ENCODE measurements at places on chromosomes 2 and 18.

- DNase-seq: no peak
Measured at GRCh38 chr2:98709535-98709934, 21.4 kb downstream of the MGAT4A start.

DNA sequence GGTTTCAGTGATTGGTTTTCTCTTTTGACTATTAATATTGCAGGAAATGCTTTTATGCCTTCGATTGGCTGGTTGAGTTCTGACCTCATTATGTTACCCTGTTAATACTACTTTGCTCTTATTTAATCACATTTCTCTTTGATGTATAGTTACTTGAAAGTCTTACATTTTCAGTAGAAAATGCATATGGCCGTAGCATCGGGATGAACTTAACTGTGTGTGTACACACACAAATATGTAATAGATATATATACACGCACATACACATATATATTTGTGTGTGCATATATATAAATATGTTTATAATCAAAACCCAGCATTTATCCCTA lies 1.6 kb downstream of the EPC2 start:
- DNase-seq: no peak

DNA sequence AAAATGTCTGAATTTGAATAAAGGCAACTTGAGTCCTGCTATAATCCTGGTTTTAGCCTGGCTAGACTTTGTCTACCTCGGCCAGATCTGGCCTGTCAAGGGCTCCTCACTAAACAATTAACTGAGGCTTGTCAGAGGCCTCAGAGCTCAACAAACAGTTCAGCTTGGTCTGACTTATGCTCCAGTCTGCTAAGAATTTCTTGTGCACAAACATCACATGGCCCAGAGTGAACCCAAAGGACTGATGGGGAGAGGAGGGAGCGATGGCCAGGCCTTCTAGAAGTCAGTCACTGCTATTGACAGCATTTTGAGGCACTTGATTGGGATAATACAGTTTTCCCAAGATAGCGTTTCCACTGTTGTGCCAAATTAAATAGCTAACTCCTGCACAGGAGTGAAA lies 555.1 kb upstream of the ID2 start:
- no peak for DNase-seq

- DNase-seq: no peak
Measured at GRCh38 chr2:175687465-175687864, 314.6 kb downstream of the LNPK start.

- no peak for DNase-seq
Measured at GRCh38 chr18:46891742-46892214, 25.5 kb downstream of the PIAS2 start.

DNA sequence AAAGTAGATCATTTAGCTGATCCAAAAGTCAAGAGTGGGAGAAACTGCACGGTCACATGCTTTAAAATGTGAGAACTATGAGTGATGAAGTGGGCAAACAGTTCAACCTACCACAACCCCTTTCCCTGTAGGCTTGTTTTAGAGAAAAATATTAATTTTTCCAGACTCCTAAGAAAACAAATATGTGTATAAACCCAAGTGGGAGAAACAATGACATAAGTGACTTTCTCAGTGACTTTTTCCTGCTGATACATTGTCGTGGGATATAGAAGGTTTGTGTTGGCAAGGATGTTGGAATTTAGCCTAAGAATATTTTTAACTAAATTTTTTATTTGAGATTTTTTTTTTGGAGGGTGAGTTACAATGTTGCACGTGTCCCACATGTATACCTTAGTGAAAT lies 321.7 kb downstream of the FIGN start:
- no peak for DNase-seq

- DNase-seq: peak; percentile 76
Measured at GRCh38 chr2:20525041-20526035, 78.5 kb downstream of the RHOB start.

DNA sequence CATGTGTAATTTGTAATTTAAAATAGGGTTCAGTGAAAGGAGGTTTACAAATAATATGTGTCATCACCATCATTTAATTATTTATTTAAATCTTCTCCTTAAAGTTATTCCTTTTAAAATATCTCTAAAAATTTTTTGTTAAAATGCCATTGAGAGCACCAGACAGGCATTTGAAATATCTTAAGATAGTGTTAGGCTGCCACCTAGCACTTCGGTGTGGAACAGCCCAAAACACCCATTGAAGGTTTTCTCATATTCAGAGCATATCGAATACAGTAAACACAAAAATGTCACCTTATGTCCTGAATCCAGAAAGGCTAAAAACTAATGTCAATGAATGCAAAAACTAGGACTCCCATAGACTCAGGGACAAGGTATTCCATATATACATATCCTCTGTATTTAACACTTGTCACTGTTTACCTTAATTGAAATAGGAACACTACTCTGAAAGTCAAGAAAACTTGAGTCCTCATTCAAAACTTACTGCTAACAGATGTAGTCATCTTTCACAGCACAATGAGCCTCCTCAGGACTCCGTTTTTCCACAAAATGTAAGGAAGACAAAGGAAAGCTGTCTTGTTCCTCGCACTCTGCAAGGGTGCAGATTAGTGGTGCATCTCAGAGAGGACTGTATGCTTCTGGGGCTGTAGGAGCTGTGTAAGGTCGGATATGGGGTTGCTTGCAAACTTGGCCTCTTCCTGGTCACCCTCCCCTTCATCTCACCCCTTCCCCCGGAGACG lies 329.5 kb downstream of the PAX3 start:
- DNase-seq: peak; percentile 20

- no peak for DNase-seq
Measured at GRCh38 chr18:3348176-3348575, 86.2 kb downstream of the MYL12B start.

DNA sequence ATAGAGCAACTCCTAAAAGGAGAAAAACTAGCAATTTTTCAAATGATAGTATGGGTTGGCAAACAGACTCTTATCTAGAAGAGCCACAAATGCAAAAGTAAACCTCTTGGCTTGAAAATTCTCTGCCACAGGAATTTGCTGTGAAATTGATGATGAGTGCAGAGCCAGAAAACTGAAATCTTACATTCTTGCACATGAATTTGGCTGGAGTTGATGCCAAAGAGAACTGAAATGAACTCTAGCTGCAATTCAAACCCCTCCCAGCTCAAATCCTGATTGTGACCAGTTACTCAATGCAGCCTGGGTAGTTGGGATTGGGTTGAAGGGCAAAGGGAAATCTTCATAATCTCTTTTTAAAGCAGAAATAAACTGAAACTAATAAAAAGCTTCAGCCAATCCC lies 266.6 kb downstream of the PDE11A start:
- DNase-seq: no peak

DNA sequence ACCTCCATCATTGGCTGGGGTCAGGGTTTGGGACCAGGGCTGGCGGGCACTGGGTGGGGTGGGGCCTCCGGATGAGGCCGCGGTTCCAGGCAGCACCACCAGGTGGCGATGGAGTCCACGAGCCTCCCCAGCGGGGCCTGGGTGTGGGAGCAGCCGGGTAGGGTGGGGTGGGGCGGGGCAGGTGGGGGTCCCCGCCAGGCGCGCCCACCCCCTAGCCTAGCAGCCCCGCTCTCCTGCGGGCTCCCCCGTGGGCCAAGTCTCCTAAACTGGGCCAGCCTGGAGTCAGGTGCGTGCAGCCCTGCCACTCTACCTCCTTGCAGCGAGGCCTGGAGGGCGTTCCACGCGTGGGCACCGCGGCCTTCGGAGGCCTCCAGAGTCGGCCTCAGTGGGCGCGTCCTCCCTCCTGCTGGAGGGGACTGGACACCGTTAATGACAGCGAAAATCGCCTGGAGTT lies 187.5 kb downstream of the TWIST2 start:
- DNase-seq: no peak

DNA sequence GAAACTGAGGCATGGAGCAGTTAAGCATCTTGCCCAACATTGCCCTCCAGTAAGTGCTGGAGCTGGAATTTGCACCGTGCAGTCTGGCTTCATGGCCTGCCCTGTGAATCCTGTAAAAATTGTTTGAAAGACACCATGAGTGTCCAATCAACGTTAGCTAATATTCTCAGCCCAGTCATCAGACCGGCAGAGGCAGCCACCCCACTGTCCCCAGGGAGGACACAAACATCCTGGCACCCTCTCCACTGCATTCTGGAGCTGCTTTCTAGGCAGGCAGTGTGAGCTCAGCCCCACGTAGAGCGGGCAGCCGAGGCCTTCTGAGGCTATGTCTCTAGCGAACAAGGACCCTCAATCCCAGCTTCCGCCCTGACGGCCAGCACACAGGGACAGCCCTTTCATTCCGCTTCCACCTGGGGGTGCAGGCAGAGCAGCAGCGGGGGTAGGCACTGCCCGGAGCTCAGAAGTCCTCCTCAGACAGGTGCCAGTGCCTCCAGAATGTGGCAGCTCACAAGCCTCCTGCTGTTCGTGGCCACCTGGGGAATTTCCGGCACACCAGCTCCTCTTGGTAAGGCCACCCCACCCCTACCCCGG lies 1.3 kb downstream of the PROC start:
- DNase-seq: no peak

- DNase-seq: no peak
Measured at GRCh38 chr2:60054571-60055340, 498.7 kb downstream of the BCL11A start.

- DNase-seq: no peak
Measured at GRCh38 chr2:235672720-235673119, 178.9 kb downstream of the AGAP1 start.

DNA sequence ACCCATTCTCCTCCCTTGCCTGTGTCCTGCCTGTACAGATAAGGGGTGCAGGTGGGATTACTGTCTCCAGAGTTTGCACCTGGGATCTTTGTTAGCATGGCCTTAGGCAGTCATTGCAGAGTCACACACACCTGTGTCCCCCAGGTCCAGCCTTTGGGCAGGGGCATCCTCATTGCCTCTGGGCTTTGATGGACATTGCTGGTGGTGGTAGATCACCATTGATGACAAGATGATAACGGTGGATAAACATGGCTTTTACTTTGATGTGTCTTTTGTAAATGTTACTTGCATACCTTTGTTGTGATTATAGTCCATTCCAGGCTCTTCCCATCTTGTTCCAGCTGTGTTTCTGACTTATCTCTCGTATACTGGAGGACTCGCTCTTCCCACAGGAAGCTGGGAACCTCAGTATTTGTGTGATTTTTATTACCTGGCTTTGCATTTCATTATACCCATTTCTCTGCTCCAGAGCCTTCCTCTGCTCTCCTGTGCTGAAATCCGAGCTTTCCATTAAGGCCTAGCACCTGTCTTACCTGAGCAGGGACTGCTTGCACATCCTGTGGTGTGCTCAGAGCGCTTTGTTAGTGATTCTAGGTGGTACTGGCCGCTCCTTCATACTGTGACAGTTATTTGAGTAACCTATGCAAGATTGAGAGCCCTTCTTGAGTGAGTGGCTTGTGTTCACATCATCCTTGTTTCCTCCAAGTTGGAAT lies 79.2 kb downstream of the PTPRM start:
- no peak for DNase-seq

DNA sequence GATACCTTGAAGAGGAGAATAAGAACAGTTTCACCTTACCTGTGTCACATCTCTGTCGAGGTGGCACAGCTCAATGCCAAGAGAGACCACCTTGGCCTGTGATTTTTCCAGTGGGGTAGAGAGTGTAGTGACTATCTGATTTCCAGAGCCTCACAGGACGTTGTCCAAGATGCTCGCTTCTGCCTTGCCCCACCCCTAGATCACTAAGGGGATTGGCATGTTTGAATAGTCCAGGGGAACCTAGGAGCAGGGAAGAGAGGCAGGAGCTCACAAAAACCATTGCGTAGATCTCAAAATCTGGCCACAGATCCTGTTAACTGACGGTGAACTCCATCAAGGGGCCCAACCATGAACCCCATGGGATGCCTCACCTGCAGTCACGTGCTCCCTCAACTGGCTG lies 24.2 kb downstream of the TMEM178A start:
- DNase-seq: no peak

DNA sequence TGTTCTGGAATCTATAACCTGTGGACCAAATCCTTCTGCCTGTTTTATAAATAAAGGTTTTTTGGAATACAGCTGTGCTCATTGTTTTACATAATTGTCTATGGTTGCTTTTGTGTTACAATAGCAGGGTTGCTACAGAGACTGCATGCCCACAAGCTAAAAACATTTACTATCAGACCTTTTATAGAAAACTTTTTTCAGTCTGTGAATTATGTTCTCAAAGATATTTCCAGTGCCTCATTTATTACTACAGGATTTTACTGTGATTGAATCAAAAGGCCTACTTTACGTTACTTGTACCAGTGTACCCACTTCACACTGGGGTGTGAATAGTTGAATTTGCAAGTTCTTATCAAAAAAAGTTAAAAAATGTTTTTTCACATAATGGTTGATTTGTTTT lies 7.0 kb downstream of the KIAA1328 start:
- DNase-seq: no peak

All from fibroblast of skin of right quadriceps (primary cell).